Vagina (tissue), 2 donors: ENCODE measurements at places on chromosomes 2 and 18.

DNA sequence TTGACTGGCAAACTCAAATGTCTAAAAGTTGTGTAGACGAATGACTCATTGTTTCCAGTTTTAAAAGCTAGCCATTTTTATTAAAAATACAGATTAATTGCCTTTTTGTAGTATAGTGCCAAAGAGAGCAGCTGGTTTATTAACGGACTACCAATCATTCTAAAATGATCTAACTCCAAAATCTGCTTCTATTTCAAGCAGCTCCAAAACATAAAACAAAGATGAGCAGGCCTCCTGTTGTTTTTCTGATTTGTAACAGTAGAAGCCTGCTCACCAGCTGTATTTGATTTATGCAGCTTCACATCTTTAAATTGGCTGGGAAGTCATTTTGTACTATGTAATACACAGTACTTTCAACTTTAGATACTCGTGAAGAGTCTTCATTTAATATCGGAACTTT, 171.8 kb downstream of the UBR3 start:
- DNase-seq = no peak

- no peak for DNase-seq
These were observed 242.5 kb downstream of the DCC start for GRCh38 chr18:52582516-52582915.

DNA sequence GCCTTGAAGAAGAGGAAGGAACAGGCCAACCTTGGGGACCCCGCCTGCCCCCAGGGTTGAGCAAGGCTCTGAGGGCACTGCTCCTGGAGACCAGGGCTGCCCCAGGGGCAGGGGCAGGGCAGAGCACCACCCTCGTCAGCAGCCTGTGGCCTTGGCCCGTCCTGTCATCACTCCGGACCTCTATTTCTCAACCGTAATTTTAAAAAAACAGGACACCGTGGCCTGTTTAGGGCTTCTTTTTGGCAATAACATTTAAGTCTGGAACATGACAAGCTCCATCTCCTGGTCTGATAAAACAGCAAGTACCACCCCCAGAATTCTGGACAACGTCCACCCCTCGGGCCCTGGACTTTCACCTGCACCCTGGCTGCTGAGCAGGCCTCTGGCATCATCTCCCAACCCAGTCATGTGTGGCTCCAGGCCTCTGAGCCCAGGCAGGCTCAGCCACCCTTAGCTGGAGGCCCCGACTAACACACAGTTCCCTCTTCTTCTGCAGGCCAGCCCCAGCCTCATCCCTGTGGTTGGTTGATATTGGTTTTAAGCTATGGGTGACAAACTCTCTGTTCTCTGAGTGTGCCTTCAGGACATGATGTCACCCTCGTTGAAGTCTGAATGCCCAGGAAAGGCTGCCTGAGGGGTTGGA, 22.6 kb upstream of the ID2 start:
- DNase-seq = no peak

GRCh38 chr2:233223059-233223894, 28.2 kb upstream of the ATG16L1 start:
- no peak for DNase-seq

DNA sequence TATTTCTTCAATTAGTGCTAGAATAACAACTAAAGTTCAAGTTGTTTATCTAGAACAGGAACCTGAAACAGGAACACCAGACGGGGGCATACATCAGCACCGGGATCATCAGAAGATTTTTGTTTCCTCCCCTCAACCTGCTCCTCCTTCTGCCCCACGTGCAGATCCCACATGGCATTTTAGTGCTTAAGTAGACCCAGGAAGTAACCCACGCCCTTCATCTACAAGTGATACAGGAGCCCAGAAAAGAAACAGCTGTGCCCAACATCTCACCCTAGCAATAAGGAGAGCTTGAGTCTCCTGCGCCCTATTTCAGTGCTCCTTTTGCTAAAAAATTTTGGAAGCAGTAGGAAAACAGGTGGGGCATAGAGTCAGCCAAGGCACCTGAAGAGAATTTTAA, 5.2 kb downstream of the ZNF385B start:
- no peak for DNase-seq

DNA sequence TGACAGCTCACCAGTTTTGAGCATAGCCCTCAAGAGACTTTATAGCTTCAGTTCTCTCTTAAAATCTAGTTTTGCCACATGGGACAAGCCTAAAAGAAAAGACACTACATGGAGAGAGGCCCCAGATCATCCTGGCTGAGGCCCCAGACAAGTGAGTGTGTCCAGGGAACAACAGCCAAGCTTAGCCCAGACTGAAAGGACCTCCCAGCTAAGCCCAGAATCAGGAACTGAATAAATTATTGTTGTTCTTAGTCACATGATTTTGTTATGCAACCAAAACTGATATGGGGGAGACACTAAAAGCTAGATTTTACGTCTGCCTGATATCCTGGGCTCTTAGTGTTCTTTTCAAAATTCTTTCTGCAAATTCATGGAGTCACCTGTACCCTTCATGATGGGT, 29.3 kb upstream of the LBH start:
- no peak for DNase-seq
